ENCODE measurements at places on chromosomes 4 and X. TPM values are rescaled to one million over a fixed set of nuclear protein-coding genes. Genes with fewer than 3 reads are reported as not detected.
A peak's percentile ranks its signal among the peaks of the same experiment; 100 is the strongest.

DNA sequence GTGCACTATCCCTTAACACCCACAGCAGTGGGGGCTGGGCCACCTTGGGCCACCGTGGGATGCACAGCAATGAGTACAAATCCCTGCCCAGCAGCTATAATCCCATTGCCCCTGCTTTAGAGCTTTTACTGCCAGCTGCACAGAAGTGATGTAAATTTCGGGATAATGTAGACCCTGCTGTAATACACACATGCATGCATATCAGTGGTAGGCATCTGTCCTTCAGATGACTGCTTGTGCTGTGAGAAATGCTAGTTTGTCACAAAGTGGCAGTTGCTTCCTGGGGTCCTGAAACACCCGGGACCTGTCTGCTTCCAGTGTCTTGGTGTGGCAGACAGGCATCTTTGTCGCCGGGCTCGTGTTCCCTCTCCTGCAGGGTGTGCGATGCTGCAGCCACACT is 14.1 kb downstream of the NSG1 start:
- DNase-seq, result no peak
- no peaks in the 10 kb centered on the region for H3K36me3 ChIP-seq
- H3K4me1 ChIP-seq, result peaks cover 12% of the 10 kb centered on the region
- H3K27ac ChIP-seq, result no peak overlapping the region
- H3K4me3 ChIP-seq, result no peak overlapping the region

GRCh38 chr4:16896881-16897750 is 1.3 kb downstream of the LDB2 start:
- H3K4me1 ChIP-seq, result peaks cover 48% of the 10 kb centered on the region
- H3K27me3 ChIP-seq, result no peaks in the 10 kb centered on the region
- H3K27ac ChIP-seq, result peak overlapping the region; percentile 88
- no peaks in the 10 kb centered on the region for H3K36me3 ChIP-seq

The CDS1 gene
- 1.8 TPM for total RNA-seq

The COL4A6 gene
- not detected for total RNA-seq

DNA sequence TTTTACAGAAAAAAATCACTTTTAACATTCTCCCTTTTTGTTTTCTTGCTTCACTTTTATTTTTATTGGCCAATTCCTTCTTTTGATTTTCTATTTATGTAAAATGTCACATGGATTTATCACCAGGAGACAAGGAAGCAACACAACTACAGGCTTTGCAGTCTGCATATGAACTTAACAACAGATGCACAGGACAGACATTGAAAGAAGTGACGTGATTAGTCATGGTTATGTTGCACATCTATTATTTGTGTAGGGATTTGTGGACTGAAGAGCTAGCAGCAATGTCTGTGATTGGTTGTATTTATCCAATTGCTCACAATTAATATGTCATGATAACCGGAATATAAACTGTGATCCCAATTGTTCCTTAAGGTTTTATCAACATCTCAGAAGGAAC is 147.8 kb upstream of the KLF3 start:
- H3K27me3 ChIP-seq, result no peaks in the 10 kb centered on the region
- no peak for DNase-seq
- H3K4me1 ChIP-seq, result no peaks in the 10 kb centered on the region
- no peak overlapping the region for H3K4me3 ChIP-seq
